ENCODE measurements at places on chromosomes 11 and 22.

DNA sequence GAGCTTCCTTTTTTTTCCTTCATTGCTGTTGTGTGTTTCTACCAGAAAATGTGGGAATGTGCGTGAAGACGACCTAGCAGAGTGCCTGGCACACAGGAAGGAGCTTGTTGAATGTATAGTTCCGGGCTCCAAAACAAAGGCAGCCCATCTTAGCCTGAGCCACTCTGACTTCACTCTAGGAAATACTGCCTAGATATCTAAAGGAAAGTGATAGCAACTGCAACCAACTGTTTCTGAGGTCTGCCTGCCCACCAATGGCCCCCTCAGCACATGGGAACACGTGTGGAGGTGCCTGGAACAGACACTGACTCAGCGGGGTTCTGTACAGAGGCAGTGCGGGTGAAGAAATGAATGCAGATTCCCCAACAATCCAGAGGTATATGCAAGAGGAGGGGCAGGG is 14.7 kb upstream of the XBP1 start:
- DNase-seq: no peak

DNA sequence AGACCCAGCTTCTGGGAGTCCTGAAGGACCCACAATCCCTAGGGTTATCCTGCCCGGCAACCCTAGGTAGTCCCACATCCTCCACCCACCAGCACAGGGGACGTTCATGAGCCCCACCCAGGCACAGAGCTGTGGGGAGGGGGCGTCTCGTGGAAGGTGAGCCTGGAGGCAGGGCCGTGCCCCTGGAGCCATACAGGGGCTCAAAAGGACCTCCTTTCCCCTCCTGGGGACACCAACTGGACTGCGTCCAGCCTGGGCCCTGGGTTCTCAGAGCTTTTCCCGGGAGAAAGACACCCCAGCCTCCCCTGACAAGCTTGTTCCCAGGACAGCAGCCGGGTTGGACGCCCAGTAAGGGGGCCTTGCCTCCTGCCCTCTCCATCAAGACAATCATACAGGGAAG is 78.4 kb downstream of the BRD1 start:
- DNase-seq: no peak

DNA sequence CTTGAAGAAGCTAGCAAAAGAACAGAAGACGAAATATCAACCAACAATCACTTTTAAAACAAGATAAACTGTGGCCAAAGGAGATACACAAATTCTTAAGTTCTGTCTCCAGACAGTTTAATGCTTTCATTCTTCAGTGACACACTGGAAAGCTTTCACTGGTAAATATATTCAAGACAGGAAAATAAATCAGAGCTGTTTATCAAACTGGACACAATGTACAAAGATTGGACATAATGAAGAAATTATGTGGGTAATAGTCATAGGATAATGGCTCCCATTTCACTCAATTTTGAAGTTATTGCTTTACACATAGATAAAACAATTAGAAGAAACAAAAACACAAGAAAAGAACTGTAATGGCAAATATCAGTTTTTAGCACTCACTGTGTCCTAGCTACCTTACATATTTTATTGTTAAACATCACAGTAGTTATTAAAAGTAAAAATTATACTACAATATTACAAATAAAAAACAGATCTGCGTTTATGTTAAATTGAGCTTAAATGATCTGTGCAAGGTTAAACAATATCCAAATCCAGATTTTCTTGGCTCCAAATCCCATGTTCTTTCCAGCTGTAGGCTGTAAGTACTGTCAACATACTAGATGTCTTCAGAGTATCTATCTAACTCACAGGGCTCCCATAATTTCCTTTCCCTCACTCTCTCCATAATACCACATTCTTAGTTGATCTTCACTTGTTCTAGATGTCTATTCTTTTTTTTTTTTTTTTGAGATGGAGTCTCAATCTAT is 38.6 kb upstream of the NOX4 start:
- DNase-seq: no peak

GRCh38 chr22:32695451-32695891 is 106.0 kb upstream of the TIMP3 start:
- peak; percentile 60 for DNase-seq

DNA sequence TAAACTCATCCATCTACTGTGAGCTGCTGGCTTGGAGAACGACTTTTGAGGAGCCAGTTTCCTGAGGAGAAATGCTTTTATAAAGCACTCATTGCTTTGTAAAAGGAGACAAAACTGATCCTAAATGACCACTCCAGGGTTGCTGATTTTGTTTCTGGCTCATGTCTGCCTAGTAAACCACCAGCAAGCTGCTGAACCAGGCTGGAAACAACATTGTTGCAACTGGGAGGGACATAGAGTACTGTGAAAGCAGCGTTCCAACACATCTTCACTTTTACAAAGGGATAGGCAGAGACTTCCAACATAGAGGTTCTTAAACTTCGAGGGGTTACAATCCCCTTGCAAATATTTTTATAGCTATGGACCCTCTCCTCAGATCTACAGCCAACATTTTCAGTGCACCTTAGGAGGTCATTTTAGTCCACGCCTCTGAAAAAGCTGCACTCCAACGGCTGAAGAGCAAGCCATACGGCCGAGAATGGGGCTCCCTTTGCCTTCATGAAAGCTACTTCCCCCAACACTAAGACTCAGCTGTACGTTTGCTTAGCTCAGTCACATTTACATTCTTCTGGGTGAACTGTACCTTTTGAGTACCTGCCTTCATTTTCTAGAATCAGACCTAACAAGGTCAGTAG is 54.7 kb downstream of the PANX1 start:
- DNase-seq: no peak

- no peak for DNase-seq
Observed at GRCh38 chr22:50199829-50200460, 866 bp upstream of the SELENOO start.

DNA sequence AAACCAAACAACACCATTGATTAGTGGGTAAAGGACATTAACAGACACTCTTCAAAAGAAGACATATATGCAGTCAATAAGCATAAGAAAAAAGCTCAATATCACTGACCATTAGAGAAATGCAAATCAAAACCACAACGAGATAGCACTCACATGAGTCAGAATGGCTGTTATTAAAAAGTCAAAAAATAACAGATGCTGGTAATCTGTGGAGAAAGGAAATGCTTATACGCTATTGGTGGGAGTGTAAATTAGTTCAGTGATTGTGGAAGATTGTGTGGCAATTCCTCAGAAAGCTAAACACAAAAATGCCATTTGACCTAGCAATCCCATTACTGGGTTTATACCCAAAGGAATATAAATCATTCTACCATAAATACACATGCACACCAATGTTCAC is 182.6 kb downstream of the TRPC6 start:
- no peak for DNase-seq

GRCh38 chr11:110479108-110480101 is 49.7 kb downstream of the FDX1 start:
- DNase-seq: no peak

DNA sequence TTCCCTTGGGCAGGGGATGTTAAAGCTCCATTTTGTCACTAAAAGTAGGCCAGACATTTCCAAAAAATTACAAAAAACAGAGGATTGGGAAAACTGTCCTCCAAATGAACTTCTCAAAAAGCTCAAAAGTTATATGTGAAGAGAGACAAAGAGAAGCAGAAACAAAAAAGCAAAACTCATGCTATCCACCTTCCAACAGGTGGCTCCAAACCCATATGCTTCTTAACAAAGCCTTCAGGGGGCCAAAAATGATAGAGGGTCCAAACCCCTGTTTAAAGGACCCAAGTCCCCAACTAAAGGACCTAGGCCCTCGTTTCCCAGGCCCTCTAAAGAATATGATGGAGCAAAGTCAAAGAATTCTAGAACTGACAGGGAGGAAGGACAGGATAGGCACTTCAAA is 146.7 kb downstream of the AASDHPPT start:
- no peak for DNase-seq

- no peak for DNase-seq
Observed at GRCh38 chr11:35012467-35013191, 96.2 kb downstream of the PDHX start.

- DNase-seq: no peak
Observed at GRCh38 chr11:44903518-44903917, 47.2 kb downstream of the TP53I11 start.
